ENCODE measurements at places on chromosomes 13 and 19.
A peak's percentile ranks its signal among the peaks of the same experiment; 100 is the strongest.

DNA sequence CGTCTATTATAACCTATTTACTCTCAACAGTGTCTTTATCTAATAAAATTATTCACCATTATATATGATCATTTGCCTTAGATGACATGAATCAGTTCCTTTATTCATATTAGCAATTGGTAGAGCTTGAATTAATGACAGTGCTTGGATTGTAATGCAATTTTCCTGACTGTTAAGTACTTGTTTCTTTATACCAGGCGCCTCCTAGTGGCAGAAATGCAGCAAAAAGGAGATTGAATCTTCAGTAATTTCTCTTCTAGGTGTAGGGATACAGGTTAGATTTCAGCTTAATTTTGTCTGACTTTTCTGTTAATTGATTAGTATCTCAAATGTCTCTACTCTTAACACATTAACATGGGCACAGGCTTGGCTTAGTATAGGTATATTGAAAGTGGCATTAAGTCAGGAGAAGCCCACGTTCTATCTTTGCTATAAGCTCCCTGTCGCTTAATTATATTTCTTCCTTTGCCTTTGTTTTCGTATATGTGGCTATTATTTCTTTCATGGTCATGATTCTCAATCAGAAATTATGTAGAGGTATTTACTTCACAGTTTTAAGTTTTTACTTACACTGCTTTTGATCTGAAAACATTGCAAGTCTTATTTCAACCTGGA lies 9.1 kb upstream of the LHFPL6 start:
- DNase-seq = peak; percentile 71

- DNase-seq = no peak
Measured at GRCh38 chr19:29320086-29320485, 107.1 kb upstream of the UQCRFS1 start.

DNA sequence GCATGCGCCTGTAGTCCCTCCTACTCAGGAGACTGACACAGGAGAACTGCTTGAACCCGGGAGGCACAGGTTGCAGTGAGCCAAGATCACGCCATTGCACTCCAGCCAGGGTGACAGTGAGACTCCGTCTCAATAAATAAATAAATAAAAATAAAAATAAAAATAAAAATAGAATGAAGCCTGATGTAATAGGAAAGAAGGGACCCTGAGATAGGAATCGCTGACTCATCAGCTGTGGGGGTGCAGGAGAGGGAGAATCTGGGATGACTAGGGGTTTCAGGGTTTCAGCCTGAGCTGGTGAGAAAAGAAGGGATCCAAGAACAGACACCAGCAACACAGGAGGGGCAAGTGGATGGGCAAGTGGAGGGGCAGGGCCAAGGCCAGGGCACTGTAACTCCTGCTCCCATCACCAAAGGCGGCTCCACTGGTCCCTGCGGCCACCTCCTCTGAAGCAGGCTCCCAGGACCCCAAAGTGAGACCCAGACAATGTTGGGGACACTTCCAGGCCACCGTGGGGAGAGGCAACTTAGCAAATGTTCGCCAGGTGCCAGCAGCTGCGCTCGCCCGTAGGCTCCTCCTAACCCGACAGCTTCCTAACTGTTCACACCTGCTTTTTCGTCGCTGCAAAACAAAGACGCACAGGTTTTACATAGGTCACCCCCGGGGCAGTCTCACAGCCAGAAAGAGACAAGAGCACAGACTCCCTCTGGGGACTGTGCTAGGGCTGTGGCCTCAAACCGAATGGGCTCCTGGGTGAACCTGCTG lies 1.2 kb downstream of the HAUS8 start:
- no peak for DNase-seq

DNA sequence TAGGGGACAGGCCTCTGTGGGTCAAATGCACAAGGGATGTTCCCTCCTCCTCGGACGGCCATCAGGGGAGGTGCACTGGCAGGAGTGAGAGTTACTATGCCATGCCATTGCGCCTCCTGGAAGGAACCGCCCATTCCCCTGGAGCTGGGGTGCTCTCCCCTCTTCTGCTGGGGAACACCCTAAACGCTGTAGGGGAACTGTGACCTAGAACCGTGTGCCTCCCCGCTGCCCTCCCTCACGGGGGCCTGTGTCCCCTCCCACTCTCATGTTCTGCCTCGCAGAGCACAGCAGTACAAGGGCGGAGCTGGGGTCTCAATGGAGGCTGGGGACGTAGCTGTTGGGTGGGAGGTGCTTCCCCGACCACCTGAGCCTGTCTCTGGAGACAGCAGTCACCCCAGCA lies 17.2 kb upstream of the CRTC1 start:
- DNase-seq = no peak

- no peak for DNase-seq
Measured at GRCh38 chr19:37329686-37330085, 41.2 kb upstream of the ZNF527 start.

DNA sequence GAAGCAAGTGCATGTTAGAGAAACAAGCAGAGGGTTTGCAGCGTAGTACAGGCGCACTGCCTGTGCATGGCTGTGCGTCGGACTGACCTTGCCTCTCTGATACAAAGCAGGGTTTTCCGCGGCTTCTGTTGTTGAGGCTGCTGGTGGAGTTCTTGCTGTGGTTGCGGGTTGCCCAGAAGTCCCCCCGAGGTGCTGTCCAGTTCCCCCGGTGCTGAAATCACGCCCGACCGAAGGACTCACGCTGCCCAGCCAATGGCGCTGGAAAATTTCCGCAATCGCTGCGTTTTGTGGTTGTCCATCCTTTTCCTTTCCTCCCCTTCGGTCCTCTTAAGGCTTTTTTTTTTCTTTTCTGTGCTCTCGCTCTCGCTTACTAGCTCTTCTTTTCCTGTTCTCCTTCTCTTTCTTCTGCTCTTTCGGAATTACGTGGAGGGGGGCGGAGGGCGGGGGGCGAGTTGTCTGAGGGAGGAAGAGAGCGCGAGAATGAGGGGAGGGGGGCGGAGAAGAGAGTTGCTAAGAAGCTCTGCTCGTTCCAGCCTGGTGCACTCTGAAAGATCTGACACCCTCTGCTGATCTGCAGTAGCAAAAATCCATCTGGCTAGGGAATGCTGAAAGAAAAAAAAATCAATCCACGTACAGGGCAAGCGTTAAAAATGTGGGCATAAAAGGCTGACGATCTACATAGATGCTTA lies at the start of gene SLITRK1:
TSS of gene SLITRK1 (minus strand) at position 558 of the 689 bp plus-strand sequence. CDS start 967 bp downstream, outside the sequence.
- peak; percentile 20 for DNase-seq

DNA sequence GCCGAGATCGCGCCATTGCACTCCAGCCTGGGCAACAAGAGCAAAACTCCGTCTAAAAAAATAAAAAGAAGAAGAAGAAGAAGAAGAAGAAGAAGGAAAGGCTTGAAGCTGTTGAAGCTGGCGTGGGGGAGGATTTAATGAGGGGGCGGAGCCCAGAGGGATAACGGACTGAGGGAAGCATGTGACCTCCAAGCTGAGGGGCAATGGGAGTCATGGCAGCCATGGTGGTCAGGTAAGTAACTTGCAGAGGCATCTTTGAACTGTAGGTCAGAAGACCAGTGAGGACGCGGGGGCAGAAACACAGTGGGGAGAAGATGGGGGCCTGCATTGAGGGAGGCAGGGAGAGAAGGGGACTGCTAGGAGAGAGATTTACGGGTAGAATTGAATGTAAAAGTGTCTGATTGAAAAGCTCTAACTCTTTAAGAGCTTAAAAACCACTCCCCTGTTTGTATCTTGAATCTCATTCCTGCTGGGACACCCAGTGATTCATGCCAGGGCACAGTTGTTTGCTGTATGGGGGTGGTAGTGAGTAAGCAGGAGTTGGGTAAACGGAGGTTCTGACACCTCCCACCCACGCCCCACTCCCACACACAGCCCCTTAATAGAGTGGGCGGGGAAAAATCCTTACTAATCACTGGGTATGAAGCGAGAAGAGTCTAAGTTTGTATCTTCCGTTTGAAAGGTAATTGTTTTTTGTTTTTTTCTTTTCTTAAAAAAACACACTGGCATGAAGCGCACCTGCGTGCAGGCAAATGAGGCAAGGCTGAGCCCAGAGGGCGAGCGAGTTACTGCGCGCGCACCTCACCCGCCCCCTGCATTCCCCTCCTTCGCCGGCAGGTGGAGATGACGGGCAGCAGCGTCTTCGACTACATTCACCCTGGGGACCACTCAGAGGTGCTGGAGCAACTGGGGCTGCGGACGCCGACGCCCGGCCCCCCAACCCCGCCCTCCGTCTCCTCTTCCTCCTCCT lies 13.0 kb downstream of the TMEM160 start:
- DNase-seq = peak; percentile 99

GRCh38 chr13:71056581-71056980 lies 810.4 kb downstream of the DACH1 start:
- no peak for DNase-seq

DNA sequence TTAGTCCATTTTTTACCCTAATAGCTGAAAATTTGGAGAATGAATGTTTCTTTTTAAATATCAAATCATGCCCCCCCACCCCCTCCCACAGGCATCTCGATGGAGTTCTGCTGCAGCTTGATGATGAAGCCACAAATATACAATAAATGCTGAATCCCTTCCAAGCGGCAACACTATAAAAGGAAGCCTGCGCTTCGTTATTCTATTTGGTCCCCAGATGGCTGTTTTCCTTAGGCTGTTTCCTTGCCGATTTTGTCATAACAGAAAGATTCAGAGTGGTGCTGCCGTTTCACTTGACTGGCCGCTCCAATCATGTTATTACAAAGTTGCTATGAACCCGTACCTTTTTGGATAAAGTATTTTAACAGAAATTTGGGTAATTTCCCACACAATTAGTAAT lies 79.5 kb downstream of the MYO16 start:
- no peak for DNase-seq

- DNase-seq = no peak
Measured at GRCh38 chr19:5826531-5827341, 12.8 kb downstream of the FUT6 start.

Measured in activated CD4-positive, alpha-beta T cell treated with anti-CD3 and anti-CD28 coated beads, Interleukin-2, amount 50 U/mL, for 48 hours (primary cell).